ENCODE measurements at places on chromosomes 1 and 21.

DNA sequence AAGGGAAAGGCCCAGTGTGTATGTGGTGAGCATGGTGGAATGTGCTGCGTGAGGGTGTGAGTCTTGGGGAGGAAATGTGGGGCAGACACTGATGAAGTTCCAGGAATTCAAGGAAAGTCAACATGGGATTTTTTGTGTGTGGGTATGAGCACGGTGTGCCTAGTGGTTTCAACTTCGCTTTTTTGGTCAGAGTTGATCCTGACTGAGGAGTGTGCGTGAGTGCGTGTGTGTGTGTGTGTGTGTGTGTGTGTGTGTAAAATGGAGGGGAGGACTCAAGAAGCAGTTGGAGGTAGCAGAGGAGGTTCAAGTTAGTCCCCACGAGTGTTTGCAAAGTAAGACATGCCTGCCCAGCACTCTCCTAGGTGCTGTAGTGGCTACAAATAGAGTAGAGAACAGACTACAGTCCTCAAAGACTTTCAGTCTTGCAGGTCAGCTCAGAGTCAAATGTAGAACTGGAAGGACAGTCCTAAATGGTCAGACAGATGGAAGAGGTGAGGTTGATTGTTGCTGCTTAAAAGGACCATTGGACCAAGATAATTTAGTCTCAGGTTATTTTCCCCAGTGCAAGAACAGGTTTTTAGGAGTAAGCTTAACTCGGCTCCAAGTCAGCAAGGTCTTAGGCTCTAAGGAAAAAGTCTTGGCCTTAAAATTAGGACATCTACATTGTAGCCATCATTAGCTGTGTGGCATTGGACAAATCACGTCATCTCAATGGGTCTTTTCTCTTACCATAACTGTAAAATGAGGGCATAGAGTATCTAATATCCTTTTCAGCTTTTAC lies 25.0 kb downstream of the SLAMF1 start:
- DNase-seq: no peak

GRCh38 chr1:56331207-56331891 lies 248.0 kb downstream of the PLPP3 start:
- no peak for DNase-seq

DNA sequence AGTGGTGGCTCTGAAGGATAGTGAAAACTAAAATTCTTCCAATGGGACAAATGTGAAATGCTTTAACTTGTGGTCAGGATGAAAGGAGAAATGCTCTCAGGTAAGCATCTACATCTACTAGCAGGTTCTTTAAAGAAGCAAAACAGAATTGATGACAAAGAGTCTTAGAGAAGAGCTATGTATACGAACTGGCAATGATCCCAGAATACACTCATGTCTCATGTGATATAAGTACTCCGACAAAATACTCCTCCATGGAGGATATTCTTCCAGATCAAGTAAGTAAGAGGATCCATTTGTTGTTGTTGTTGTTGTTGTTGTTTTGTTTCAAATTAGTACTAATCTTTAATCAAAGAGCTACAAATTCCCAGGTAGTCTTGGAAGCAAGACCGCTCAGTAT lies 174.0 kb upstream of the ATP1B1 start:
- DNase-seq: no peak

- DNase-seq: no peak
Measured at GRCh38 chr1:213345621-213346020, 294.6 kb downstream of the RPS6KC1 start.

- DNase-seq: no peak
Measured at GRCh38 chr1:38115682-38116202, 69.1 kb upstream of the POU3F1 start.

DNA sequence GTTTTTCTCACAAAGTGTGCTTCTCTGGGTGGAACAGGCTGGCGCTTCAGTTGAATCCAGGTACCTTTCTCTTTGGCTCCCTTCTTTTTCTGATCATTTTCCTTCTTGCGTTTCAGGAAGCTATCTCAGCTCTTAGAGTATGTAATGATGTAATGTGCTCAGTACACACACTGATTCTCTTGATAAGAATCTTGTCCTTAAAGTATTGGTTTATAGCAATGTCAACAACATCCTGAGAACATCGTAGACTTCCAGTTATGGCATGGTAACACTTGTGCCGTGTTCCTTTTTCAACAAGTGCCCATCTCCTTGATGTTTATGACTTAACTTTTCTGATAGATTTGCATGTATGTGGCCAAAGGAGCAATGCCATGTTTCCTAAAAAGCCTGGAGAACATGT lies 11.7 kb upstream of the ABCD3 start:
- DNase-seq: no peak

GRCh38 chr1:154733621-154734020 lies 125.6 kb upstream of the ADAR start:
- DNase-seq: no peak

GRCh38 chr1:222285526-222285925 lies 262.4 kb downstream of the HHIPL2 start:
- no peak for DNase-seq

DNA sequence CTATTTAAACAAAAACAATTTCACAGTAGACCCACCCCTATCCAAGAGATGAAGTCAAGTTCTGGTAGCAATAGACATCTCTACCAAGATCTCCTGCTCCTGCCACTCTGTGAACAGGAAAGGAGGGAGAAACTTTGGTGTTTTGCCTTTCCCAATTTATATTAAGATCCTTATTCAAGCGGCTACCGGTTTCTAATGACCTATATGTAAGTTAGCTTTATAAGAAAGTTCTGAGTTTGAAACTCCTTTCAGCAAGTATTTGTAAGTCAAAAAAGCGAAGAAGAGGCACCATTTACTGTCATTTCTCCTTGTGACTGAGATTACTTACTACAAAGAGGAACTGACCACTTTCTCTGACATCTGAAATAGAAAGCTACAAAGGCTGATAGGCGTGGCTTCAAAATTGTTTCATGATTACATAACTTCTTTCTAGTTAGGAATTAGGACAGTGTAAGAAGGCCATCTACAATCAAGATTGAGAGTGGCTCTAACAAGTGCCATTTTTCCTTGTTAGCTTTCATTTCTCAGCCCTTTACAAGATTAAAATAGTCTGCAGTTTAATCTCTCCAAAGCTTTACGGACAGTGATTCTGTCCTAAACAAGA lies at the start of gene MNDA:
TSS of gene MNDA (plus strand) at position 448 of the 604 bp plus-strand sequence. CDS start 10,803 bp downstream, outside the sequence.
- DNase-seq: no peak

GRCh38 chr1:198934901-198935305 lies 296.1 kb downstream of the PTPRC start:
- peak; percentile 9 for DNase-seq

DNA sequence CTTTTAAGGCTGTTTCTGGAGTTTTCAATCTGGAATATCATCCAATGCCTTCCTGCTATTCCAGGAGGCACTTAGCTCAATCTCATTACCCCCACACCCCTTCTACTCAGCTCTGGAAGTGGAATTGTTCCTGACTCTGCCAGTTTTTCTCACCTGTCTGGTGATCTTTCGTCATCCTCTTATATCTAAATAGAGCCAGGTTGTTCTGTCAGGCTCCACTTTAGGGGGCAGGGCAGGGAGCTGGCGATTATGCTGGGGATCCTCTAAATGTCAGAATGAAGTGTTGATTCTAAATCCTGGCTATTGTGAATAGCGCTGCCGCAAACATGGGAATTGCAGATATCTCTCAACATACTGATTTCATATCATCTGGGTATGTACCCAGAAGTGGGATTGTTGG lies 63.6 kb upstream of the ETV3 start:
- DNase-seq: no peak

GRCh38 chr1:201778279-201779065 lies 50.5 kb upstream of the IPO9 start:
- no peak for DNase-seq
